Stimulated activated CD4-positive, alpha-beta T cell treated with anti-CD3 and anti-CD28 coated beads, Interleukin-1b, Interleukin-23, amount 100 ng/mL, for 1 hour (primary cell): ENCODE measurements at places on chromosomes 6 and 20.

GRCh38 chr6:140078561-140079125 is 704.2 kb upstream of the CITED2 start:
- DNase-seq = no peak

- no peak for DNase-seq
These were observed 270.9 kb upstream of the SPTLC3 start for GRCh38 chr20:12737900-12738299.

- no peak for DNase-seq
These were observed 5.5 kb downstream of the BFSP1 start for GRCh38 chr20:17525650-17526049.

DNA sequence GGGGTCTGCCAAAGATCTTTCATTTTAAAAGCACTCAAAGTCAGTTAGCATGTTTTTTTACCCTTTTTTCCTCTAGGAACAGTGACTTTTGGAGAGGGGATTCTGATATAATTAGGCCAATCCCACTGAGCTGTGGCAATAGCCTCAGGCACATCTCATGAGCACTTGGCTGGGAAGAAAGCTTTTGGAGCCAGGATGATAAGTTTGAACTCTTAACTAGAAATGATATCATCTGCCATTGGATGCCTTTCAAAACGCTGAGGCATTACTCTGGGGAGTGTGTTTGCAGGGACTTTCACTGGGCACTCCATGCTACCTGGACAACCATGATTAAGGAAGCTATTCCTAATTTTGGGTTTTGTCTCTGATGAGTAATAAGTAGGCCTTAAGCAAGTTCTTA is 3.7 kb downstream of the SCGN start:
- no peak for DNase-seq

DNA sequence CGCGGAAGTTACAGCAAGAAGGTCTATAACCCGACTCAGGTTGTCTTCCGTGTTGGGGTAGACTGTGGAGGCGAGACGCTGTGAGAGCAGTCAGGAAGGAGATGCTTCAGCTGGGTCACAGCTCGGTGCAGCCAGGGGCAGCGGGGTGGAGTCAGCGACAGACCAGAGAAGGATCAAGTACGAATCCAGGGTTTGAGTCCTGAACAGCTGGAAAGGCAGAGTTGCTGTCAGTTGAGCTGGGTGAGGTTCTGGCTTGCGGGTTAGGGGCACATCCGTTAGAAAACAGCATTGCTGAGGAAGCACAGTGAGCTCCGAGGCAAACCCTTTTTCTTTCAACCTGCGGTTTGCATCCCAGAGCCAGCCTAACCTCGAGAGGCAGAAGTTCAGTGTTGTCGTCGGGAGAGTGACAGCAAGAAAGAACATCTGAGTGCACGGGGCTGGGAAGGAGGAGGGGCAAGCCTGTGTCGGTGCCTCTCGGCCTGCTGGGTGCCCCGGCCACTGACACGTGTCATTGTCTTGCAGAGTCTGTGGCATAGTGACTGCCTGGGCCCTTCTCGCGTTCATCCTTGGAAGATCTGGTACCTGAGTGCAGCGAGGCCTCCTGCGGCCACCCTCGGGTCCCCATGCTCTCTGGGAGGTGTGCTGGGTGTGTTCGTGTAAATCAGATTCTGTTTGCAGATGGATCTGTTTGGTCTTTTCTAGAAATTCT is 20.0 kb downstream of the PNLDC1 start:
- no peak for DNase-seq

DNA sequence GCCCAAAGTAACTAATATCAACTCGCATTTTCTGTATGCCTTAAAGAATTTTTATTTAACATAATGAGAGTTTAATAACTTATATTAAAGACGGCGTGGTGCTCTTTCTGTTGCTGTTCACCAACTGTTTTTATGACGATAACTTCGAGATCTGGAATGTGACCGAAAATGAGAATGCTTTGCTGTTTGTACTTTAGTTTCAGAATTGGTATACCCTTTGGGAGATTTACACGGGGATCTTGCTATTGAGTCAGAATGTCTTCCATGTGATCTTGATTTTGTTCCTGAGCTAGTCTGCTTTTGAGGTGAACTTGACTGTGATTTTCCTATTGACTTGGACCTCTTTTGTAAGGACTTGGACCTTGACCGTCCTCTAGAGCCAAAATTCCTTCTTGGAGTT is 17.9 kb downstream of the PNRC1 start:
- DNase-seq = no peak

- DNase-seq = no peak
These were observed 59.5 kb downstream of the PRND start for GRCh38 chr20:4781211-4781610.

GRCh38 chr20:25605148-25605547 is 18.7 kb downstream of the NANP start:
- DNase-seq = no peak

- DNase-seq = no peak
These were observed 60.5 kb downstream of the RSPH3 start for GRCh38 chr6:158939255-158940159.
